ENCODE measurements at places on chromosomes 13 and 19.

DNA sequence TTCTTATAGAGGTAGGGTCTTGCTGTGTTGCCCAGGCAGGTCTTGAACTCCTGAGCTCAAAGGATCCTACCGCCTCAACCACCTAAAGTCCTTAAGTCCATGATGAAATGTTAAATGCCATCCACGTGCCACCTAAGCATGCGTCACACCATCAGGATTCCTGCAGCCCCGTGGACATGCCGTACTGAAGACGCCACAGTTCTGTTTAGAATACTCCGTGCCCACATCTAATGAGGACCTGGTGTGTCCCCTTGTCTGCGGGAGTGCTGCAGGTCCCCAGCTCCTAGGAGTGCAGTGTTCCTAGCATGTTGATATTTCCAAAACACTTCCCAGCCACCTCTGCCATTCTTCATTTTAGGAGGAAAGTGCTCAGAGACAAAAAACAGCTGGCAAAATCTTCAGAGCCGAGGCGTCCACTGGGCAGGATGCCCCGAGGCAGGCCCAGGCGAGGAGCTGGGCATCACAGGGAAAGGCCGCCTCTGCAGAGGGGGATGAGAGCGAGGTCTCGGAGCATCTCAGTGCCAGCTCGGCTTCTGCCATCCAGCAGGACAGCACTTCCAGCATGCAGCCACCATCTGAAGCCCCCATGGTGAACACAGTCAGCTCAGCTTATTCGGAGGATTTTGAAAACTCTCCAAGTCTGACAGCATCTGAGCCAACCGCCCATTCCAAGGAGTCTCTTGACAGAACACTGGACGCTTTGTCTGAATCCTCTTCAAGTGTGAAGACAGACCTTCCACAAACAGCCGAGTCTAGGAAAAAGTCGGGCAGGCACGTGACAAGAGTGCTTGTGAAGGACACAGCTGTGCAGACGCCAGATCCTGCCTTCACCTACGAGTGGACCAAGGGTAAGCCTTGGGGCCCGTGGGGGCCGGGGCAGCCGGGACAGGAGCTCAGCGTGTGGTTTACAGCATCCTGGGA is 13.2 kb downstream of the C19orf44 start:
- DNase-seq: no peak

- no peak for DNase-seq
Observed at GRCh38 chr19:19123386-19123785, 14.9 kb downstream of the TMEM161A start.

- no peak for DNase-seq
Observed at GRCh38 chr13:23817830-23818229, 71.4 kb downstream of the MIPEP start.

DNA sequence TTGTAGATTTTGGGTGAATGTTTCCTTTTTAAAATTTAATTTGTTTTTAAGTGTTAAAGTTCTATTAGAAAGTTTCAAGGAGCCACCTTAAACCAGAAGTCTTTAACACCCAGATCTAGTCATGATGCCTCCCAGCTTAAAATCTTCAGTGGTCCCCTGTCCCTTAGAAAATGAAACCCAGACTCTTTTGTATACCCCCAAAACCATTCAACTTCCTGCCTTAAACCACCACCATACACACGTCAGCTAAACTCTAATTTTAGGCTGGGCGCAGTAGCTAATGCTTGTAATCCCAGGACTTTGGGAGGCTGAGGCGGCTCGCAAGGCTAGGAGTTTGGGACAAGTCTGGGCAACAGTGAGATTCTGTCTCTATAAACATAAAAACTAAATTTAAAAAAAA is 37.9 kb downstream of the N4BP2L1 start:
- no peak for DNase-seq

GRCh38 chr13:51148952-51149573 is 38.0 kb upstream of the C13orf42 start:
- DNase-seq: no peak

DNA sequence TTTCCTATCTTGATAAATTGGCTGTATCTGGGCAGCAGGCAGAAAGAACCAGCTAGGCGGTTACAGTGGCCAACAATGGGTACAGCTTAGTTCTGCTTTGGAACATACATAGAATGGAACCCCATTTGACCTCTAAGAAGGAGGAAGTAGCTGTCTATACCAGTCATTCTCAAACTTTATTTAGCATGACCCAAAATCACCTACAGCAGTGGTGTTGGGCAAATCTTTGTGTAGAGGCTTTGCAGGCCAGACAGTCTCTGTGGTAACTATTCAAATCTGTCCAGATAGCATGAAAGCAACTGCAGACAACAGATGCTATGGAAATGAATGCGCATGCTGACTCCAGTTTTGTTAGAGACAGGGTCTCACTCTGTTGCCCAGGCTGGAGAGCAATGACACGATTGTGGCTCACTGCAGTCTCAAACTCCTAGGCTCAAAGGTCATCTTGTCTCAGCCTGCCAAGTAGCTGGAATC is 12.0 kb upstream of the KCNC3 start:
- no peak for DNase-seq

DNA sequence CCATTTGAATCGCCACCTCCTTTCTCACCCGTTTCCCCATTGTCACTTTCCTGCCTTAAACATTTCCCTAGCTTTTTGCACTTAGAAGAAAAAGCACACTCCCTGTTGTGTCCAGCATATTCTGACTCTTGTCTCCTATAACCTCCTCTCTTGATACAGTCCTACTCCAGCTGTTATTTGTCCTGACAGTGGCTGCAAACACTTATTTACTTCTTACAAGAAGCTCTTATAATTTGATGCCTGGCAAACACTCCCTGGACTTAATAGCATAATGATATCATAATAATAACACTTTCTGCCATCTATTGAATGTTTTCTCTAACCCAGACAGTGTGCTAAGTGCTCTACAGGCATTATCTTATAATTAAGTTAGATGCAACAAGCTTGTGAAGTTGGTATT is 76.6 kb downstream of the DGKH start:
- DNase-seq: no peak
